CD4-positive, alpha-beta T cell treated with Interleukin-12 subunit alpha and Interleukin-12 subunit beta, for 1 hour (primary cell): ENCODE measurements at places on chromosomes 1 and 21.

DNA sequence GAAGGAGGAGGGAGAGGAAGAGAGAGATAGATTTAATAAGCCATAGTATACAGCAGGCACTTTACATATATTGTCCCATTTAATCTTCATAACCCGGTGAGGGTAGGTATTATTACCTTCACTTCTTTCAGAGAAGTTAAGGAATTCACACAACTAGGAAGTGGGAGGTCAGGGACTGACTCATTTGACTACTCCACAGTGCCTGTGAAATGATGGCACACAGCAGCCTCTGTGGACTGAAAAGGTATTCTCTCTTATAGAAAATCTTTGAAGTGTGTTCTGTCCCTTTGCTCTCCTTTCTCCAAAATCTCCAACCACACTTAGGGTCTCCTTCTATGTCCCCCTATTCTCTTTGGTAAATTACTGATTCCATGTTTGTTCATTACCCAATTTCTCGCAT lies 23.9 kb downstream of the PALMD start:
- DNase-seq: no peak

- no peak for DNase-seq
These were observed 70.4 kb downstream of the DMAP1 start for GRCh38 chr1:44283524-44284173.

- DNase-seq: no peak
These were observed 25.1 kb downstream of the AK4 start for GRCh38 chr1:65172936-65173690.

GRCh38 chr1:198858033-198858432 lies 219.2 kb downstream of the PTPRC start:
- no peak for DNase-seq

DNA sequence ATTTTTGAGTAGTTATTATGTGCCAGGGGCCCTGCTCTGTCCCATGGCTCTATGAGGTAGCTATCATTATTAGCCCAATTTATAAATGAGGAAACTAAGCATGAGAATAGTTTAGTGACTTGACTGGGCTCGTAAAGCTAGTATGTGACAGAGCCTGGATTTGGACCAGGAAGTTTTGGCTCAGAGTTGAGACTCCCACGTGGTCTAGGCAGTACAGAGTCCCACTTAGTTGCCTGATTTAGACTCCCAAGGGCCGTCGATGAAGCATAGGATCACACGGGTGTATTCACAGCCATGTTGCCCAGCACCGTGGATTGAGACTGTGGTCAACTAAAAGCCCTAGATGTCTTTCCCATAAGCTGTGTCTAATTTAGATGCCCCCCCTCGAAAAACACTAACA lies 81.7 kb downstream of the DDX20 start:
- DNase-seq: no peak

DNA sequence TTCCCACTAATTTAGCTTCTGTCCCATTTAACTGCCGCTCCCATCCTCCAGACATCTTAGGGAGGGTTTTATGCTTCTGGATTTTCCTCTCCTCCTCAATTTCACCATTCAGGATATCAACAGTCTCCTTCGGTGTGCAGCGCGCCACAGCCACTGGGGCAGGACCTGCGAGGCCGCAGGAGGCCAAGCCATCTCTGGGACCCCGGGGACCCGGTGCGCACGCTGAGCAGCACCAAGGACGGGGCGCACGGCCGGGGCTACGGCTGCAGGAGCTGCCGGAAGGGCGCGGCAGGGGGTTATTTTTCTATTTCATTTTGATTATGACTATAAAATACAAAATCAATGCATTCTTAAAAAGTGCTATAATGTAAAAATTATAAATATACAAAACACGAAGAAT lies 1238.4 kb upstream of the NCAM2 start:
- DNase-seq: no peak

- no peak for DNase-seq
These were observed 36.6 kb upstream of the ECE1 start for GRCh38 chr1:21326861-21327344.

- DNase-seq: no peak
These were observed 405.6 kb downstream of the PTPRU start for GRCh38 chr1:29641921-29642320.

GRCh38 chr21:33661146-33661545 lies 18.8 kb downstream of the ITSN1 start:
- no peak for DNase-seq

DNA sequence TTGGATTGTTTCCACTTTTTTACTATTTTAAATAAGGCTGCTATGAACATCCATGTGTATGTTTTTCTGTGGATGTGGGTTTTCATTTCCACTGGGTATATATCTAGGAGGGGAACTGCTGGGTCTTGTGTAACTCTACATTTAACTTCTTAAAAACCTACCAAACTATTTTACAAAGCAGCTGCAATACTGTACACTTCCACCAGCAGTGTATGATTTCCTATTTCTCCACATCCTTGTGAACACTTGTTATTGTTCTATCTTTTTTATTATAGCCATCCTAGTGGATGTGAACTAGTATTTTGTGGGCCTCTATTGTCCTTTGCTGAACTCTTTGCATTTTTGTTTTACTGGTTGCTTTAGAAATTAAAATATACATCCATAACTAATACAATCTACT lies 33.4 kb downstream of the DIPK1A start:
- no peak for DNase-seq

- DNase-seq: no peak
These were observed 10.1 kb downstream of the MEF2D start for GRCh38 chr1:156490401-156491032.

DNA sequence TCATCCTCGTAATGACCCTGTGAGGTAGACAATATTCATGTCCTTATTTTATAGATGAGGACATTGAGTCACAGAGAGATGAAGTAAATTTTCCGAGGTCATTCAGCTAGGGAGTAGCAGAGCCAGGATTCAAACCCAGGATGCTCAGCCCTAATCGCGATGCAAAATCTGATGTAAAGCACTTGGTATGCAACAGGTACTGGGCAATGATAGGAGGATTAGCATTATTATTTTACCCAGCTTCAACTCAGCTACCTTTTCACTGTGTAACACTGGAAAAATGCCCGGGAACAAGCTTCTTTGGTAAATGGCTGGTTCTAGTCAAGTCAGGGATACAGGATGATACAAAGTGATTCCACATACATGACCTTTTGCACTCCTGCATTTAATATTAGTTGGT lies 88.7 kb downstream of the ATP1A1 start:
- DNase-seq: no peak

DNA sequence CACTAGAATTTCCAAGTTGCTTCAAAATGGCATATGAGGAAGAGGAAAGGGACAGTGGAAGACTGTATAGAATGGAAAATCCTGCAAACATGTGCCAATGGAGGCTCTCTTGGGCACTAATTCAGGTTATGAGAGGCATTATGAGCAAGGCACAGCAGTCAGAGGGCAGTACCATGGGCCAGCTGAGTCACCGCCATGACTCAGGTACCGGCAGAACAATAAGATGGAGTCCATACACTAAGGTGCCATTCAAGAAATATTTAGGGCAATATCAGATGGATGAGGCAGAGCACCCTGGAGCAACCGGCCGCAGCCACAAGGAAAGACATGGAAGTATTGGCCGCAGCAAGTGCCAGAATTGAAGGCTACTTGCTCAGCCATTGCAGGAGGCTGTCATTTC lies 25.6 kb upstream of the VAV3 start:
- DNase-seq: no peak

DNA sequence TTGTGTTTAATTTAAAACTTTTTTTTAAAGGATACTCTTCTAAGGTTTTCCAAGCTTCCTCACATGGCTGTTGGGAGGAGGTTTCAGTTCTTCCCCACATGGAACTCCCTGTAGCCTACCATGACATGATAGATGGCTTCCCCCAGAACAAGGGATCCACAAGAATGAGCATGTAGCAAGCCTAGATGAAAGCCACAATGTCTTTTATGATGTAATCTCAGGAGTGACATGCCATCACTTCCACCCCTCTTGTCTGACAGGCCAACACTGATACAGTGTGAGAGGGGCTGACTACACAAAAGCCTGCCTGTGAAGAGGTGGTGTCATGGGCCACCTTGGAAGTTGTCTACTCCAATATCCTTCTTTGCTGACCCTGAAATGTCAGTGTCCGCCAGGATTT lies 32.0 kb downstream of the CD34 start:
- DNase-seq: no peak

DNA sequence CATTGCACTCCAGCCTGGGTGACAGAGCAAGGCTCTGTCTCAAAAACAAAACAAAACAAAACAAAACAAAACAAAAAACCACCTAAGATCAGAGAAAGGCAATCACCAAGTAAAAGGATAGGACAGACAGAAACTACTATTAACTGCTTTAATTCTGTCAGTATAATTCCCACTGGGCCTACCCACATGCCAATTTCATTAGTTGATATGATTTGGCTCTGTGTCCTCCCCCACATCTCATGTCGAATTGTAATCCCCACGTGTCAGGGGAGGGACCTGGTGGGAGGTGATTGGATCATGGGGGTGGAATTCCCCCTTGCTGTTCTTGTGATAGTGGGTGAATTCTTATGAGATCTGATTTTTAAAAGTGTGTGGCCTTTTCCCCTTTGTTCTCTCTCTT lies 27.2 kb upstream of the CAPZB start:
- no peak for DNase-seq

DNA sequence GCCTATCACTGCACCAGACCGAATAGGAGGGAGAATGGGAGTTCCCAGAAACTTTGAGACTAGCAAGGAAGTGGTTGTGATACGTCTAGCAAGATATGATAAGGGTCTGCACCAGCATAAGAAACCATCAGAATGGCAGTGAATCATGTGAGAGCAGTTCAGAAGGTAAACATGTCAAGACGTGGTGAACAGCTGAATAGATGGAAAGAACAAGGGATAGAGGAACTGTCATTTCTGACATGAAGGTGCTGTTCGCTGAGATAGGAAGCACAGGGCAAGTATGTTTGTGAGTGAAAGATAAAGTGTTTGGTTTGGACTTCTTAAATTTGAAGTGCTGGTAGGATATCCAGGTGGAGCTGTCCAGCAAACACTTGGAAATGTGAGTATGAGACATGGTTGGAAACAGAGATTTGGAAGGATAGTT lies 1.1 kb upstream of the AGO1 start:
- no peak for DNase-seq

DNA sequence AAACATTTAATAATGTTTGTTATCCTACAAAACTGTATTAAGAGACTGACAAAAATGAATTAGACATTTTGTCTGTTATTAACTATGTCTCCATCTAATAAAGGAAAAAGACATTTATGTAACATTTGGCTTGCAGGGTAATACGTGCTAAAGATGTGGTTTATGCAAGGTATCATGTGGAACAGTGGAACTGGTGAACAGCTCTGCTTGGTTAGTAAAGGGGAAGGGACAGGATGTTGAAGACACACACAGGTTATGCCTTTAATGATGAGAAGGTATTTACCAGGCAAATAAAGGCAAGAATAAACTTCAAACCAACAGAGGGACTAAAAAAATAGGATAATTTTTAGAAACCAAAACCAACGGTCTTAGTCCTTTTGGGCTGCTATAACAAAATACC lies 93.1 kb downstream of the UCHL5 start:
- DNase-seq: no peak

DNA sequence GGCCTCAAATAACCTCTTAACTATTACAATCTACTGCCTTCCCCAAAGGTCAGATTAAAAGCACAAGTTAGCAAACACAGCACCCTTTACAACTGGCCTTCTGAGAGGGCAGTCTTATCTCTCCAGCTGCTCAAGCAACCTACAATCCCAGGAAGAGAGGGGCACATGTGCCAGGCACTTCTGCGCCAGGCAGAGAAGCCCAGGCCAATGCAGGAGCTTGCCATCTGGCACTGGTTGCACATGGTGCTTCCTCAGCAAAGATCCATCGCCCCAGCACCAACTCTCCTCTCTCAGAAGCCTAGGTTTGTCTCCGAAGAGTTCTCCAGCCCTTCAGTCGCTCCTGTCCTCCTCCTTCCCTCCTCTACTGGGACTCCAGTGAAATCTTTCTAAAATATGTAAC lies 2.5 kb downstream of the STK40 start:
- no peak for DNase-seq

DNA sequence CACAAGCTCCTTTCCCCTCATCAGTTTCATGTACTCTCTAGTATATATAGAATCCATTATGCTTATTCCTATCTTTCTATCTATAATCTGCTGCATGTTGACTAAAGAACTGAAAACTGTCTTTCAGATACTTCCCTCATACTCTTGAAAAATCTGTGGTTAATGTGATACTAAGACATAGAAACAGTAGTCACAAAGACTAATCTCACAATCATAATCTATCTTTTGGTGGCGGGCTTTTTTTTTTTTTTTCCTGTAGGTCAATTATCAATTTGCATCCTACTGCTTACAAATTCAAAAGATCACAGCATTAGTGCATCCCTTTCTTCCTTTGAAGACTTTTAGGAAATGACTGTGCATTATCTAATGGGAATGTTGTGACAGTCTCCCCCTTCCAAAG lies 4.7 kb downstream of the UBR4 start:
- DNase-seq: no peak

- DNase-seq: no peak
These were observed 144.5 kb downstream of the BRINP2 start for GRCh38 chr1:177315261-177315660.

GRCh38 chr1:179774000-179774399 lies 30.9 kb downstream of the FAM163A start:
- no peak for DNase-seq

DNA sequence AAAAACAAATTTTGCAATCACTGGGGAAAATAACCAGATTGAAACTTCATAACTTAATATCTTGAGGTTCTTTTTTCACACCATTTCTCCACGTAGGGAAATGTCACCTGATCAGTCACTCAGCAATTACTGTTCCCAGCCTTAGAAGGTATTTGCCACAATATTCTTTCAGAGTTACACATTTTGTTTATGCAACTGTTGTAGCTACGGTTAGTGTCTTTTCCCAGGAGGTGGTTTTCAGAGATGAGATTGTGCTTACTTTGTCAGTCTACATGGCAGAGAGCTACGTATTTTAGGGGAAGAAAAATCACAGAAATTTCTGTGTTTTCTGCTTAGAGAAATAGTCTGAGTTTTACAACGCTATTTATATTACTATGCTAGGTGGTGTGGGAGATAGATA lies 792.8 kb upstream of the B3GALT2 start:
- DNase-seq: no peak

DNA sequence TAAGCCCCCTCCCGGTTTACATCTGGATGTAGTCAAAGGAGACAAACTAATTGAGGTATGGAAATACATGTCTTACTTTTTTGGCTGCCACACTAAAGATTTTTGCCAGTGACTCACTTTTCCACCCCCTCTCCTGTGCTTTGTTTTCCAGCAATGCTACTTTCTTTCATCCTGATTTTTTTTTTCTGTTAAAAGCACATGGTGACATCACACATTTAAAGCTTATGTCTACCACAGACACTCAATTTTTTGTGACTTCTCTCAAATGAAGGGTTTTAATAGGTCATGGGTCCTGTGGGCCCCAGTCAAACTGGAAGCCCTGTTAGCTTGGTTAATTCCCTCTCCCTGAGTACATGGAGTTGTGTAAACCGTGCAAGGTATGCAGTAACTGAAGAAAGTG lies 2.2 kb downstream of the PPP1R8 start:
- no peak for DNase-seq

GRCh38 chr21:16468184-16468583 lies 738.4 kb downstream of the USP25 start:
- no peak for DNase-seq
